ENCODE measurements at places on chromosomes 3 and 15. TPM values are rescaled to one million over a fixed set of nuclear protein-coding genes. Genes with fewer than 3 reads are reported as not detected.

- peak; percentile 74 for DNase-seq
Measured at GRCh38 chr3:61560517-61561373, 626 bp upstream of the PTPRG start.

DNA sequence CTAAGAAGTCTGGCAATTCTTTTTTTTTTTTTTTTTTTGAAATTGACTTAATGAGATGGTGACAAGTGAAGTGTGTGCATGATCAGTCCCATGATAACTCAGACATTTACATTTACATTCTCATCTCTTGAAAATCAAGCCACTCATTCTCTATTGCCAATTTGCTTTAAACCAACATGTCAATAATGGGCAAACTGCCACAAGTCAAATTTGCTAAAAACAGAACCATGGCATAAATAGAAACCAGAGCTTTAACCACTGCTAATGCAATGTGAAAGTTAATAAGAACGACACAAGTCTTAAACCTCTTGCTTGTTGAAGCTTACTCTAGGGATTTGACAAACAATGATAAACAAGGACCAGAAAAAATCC, 12.0 kb upstream of the COL8A1 start:
- no peak for DNase-seq

DNA sequence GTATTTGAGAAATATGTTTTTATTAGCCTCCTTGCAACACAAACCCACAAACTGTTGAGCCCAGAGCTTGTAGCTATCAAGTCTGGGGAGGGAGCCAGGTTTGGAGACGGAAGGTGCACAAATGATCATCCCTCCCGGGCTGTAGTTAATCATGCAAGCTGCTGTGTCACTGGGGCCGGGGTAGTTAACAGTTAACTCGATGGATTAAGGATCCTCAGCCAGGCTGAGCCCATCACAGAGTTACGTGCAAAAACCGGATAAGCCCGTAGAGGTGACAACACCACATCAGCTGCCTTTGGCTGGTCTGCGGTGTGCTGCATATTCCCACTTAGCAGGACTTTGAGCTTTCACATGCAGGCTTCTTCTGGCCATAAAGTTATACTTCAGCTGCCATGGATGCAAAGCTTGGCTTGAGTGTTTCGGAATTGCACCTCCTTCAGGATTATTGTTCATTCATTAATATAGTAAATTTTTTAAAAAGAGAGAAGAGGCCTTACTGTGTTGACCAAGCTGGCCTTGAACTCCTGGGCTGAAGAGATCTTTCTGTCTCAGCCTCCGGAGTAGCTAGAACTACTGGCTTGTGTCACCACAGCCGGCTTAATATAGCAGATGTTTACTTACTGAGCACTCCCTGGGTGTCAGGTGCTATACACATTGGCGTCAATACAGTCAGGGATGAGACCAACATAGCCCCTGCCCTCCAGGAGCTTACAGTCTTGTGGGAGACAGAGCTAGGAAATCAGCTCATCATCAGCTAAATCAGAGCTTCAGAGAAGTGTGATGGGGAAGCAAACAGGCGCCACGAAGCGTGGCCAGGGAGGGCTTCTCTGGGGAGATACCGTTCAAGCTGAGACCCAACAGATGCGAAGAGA, 226.8 kb upstream of the BHLHE40 start:
- DNase-seq, result no peak

GRCh38 chr3:27431116-27431515, 53.1 kb downstream of the SLC4A7 start:
- DNase-seq, result peak; percentile 19

- no peak for DNase-seq
Measured at GRCh38 chr3:59839810-59840515, 790.1 kb upstream of the CFAP20DC start.

- DNase-seq, result no peak
Measured at GRCh38 chr3:111881480-111881879, 22.4 kb downstream of the PHLDB2 start.

- peak; percentile 98 for DNase-seq
Measured at GRCh38 chr3:129278439-129278965, at the start of gene HMCES. Gene HMCES, plus strand, starts transcription at chr3:129278870. Its CDS starts 863 bp downstream, at chr3:129279733.

DNA sequence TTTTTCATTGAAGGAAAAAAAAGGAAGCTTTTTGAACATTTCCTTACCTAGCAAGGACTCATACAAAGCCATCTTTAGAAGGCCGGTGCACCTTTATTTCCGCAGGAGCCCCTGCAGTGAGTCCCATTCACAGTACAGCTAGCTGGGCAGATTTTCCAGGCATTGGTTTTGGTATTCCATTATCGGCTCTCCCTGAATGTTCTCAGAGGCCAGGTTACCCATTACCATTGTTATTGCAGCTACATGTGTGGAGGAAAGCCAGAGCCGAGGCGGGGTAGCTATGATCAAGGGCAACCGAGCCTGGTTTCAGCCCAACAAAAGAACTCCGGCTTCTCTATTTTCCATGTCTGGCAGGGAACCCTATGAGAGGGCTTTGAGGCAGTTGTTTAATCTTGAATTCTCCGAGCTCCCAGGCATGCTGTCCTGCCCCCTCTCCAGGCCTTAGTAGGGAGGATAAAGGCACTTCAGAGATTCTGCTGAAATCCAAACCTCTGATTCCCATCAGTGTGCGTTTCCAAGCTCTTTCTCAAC, 100.3 kb downstream of the LRRK1 start:
- peak; percentile 9 for DNase-seq

The TUSC7 gene
- not detected for total RNA-seq

The HEMK1 gene
- 4.5 TPM for total RNA-seq

The KBTBD13 gene
- not detected for total RNA-seq

The MB21D2 gene
- 9.0 TPM for total RNA-seq

Measured in lower leg skin (tissue), 4 donors.